ENCODE measurements at places on chromosomes 6 and 20.

DNA sequence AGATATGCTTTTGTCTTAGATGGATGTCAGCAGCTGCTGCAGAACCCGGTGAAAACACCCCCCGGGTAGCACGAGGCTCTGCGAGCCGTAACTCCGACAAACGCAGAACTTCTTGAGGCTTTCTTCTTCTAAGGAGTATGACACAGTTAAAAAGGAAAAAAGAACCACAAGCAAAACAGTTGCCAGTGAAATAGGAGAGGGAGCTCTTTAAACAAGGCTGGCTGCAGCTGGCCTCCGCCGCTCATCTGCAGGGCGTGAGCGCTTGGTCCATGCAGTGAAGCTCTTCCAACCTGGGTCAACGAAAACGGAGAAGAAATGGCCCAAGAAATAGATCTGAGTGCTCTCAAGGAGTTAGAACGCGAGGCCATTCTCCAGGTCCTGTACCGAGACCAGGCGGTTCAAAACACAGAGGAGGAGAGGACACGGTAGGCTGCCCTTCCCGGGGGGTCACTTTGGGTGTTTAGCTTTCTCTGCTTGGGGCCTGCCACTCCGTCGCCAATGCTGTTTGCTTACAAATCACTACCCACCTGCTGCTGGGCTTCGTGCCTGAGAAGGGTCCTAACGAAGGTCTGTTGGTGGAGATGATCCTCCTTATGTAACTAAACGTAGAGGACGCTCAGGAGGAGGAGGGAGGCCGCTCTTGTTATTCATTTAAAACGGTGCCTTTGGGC lies 13.2 kb downstream of the SYTL3 start:
- peak; percentile 19 for DNase-seq

DNA sequence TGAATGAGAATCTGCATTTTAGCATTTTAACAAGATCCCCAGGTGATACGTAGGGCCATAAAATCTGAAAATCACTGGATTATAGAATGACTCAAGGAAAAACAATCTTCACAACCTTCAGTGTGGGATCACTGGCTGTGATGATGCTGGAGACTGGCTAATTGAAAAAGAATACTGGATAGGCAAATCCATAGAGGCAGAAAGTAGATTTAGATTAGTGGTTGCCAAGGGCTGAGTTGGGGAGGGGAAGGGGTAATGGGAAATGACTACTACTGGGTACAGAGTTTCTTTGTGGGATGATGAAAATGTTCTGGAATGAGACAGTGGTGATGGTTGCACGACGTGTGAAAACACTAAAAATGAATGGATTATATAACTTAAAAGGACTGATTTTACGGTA lies 84.1 kb downstream of the CDK19 start:
- no peak for DNase-seq

DNA sequence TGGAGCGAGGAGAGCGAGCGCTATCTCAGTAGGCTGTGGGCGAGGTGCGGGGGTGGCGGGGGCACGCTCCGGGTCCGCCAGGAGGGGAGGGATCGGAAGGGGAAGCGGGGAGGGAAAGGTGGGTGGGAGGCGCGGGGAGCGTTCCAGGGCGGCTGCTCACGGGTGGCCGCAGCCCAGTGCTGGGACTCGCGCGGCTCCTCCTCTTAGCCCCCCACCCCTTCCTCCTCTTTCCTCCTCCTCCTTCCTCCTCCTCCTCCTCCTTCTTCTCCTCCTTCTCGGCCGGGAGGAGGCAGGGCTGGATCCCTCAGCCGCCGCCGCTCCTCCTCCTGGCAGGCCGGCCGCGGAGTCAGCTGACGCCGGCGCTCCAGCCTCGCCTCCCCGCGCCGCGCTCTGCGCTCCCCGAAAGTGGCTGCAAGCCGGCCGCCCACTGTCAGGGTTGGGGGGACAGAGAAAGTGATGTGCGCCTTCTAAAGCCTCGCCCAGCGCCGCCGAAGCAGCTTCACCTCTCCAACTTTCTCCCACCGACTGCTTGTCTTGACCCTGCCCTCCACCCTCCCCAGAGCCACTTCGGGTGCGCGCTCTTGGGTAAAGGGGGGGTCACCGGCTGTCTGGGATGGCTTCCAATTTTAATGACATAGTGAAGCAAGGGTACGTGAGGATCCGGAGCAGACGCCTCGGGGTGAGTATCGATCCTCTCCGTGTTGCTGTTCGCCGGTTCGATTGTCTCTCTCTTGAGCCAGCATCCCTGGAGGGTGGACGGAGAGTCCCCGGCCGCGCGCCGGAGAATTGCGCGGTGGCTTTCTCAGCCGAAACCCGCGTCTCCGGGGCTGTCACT lies at the start of gene DOK5:
TSS of gene DOK5 (plus strand) at position 260 of the 835 bp plus-strand sequence. CDS start at position 614, 354 bp downstream.
- no peak for DNase-seq

DNA sequence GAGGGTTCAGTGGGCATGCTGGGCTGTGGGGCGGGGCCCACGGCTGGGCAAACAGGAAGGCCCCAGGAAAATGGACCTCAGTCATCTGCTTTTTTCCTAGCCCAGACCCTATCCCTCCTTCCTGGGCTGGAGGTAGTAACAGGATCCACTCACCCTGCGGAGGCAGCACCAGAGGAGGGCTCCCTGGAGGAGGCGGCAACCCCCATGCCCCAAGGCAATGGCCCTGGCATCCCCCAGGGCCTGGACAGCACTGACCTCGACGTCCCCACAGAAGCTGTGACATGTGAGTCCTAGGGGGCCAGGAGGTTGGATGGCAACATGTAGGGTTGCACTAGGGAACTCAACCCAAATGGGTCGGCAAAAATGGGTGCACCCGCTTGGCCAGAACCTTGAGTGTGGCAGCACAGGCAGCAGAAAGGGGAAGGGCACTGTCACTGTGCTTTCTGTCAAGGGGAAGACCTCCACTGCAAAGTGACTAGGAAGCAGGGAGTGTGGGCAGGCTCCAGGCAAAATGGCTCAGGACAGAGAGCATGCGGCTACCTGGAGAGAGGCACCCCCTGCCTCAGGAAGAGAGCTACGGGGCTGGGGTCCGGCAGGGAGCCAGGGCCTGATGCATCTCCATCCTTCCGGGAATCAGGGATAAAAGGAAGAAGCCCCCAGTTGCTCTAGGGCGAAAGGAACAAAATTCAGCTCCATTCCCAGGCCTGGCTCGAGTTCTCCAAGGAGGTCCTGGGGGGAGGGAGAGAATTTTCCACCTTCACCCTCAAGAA lies 7.9 kb downstream of the MDFI start:
- DNase-seq, result no peak

GRCh38 chr20:41179961-41180360 lies 42.6 kb downstream of the PLCG1 start:
- peak; percentile 21 for DNase-seq

GRCh38 chr20:43404878-43405277 lies 52.8 kb upstream of the SRSF6 start:
- peak; percentile 58 for DNase-seq

DNA sequence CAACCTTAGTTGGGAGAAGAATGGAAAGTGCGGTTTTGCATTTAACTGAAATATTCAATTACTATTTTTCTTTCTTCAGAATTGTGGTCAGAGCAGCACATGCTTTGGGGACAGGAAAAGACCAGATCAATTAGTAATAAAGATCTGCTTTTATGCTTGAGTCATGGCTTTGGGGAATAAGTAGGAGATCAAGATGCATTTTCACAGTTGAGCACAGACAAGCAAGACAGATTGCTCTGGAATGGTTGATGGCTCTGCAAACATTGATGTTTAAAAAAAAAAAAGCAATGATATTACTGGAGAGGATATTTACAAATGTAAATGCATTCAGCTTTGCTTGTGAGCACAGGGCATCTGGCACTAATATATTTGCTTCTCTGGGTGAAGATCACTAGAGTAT lies 224.4 kb upstream of the SASH1 start:
- no peak for DNase-seq

DNA sequence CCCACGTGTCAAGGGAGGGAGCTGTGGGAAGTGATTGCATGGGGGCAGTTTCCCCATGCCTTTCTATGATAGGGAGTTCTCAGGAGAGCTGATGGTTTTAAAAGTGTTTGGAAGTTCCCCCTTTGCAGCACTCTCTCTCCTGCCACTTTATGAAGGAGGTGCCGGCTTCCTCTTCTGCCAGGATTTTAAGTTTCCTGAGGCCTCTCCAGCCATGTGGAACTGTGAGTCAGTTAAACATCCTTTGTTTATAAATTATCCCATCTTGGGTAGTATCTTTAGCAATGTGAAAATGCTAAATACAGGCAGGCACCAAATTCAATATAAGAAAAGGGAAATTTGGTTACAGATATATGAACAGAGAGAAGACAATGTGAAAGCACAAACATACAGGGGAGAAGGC lies 96.4 kb upstream of the EPHA7 start:
- DNase-seq, result no peak

- peak; percentile 68 for DNase-seq
These were observed 32.5 kb downstream of the SLC22A2 start for GRCh38 chr6:160226118-160226591.

- peak; percentile 89 for DNase-seq
These were observed 10.7 kb downstream of the TUBB start for GRCh38 chr6:30730601-30731435.

DNA sequence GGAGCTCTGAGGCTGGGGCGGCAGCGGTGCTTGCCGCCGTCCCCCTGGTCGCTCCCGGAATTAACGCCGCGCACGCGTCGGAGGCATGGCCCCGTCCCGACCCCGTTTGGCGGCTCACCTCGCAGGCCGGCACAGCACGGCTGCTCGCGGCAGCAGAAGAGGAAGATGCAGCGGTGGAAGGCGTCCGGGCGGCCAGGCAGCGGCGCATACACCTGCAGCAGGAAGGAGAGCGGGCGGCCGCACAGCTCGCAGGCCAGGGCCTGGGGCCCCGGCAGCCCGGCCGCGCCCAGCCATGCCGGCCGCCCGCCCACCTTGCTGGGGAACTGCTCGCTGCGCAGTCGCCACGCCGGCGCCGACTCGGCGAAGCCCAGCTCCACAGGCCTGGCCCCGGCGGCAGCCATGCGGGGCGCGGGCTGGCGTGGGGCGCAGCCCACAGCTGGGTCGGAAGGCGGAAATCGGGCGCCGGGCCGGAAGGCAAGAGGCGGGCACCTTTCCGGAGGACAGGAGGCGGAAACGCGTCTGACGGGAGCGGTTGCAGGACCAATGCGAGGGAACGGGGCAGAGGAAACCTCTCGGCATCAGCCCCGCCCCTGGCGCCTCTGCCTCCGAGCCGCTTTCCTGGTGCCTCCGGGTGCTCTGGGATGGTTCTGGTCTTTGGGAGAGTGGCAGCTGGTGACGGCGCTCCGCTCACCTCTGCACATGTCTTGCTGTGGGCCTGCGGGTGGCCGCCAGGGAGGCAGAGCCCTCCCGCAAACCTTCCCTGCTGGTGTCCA lies at the start of gene PDCD2:
TSS of gene PDCD2 (minus strand) at position 457 of the 773 bp plus-strand sequence. CDS start at position 401, 56 bp downstream.
- DNase-seq, result peak; percentile 93

DNA sequence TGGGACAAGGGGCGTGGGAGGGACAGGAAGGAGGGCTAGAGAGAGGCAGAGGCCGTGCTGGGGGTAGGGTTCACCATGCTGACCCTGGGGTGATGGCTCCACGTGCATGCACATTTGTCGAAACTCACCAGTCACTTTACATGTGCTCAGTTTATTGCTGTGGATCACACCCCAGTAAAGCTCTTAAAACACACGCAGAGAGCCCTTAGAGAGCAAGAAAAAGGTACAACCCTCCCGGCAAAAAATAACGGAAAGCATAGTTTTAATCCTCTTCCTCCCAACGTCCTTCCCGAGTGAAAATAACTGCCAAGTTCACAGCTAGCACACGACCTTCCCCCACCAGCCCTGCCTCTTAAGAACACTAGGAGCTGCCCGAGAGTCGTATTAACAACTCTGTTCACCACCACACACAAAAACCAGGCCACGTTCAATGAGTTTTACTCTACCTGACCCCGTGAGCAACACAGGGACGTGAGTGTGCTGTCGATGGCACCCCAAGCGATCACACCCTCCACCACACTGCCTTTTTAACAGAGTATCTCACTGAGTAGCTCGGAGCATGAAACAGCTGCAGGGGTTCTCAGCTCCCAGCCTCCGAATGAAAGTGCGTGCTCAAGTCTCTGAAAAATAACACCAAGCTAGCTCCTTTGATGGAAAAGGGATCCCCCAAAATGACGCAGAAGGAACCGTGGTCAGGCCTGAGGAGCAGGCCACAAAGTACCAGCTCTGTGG lies 39.7 kb downstream of the TAF4 start:
- DNase-seq, result no peak

Measured in stimulated activated CD8-positive, alpha-beta memory T cell treated with anti-CD3 and anti-CD28 coated beads, Interleukin-4, amount 100 ng/mL, for 48 hours (primary cell).